Daoy (cell line): ENCODE measurements at places on chromosomes 2 and 18. TPM values are rescaled to one million over a fixed set of nuclear protein-coding genes. Genes with fewer than 3 reads are reported as not detected.
A peak's percentile ranks its signal among the peaks of the same experiment; 100 is the strongest.

DNA sequence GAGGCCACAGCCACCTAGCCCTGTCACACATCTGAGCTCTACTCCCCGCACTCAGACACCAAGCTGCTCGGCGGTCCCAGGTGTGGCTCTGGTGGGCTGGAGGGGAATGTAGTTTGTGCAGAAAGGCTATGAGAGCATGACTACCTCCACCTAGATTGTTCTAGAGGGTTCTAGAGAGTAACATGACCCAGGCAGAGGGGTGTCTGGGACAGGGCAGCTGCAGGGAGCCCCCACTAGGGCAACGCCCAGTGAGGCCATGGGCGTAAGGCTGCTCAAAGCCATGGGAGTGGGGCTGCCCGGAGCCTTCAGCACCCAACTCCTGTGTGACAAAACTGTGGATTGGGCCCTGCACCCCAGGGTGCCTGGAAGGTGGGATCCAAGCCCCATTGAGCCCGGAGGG is 511.4 kb upstream of the MYT1L start:
- DNase-seq: no peak

DNA sequence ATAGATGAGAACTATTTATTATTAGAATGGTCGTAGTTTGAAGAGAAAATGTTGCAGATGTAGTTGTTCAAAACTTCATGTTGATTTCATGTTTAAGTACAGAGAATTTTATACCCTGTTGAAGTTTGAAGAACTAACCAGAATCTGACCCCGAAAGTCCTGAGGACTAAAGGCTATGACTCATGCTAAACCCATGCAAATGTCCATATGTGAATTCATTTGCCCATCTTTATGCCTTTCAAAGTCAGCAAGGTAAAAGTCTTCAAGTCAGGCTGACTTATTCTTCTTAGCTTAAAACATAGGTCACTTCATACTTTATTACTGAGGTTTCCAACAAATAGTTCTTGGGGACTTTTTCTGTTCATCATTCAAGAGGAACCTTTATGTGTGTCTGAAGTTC is 185.5 kb downstream of the CCDC85A start:
- peak; percentile 26 for DNase-seq

DNA sequence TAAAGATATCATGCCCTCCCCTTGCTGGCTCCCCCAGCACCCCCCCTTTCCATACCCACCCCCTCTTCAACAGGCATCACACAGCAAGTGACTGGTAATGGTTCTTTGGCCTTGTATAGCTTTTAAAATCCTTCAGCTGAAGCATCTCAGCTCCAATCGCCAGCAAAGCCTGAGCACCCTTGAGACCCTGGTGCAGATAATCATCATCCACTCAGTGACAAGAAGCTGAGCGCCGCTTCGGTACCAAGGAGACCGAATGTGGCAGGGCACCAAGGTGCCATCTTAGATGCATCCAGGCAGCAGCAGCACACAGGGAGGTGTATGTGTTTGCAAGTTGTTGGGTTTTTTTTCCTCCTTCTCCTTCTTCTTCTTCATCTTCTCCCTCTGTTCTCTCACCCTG is 232.7 kb downstream of the BCL11A start:
- DNase-seq: no peak

- peak; percentile 44 for DNase-seq
Observed at GRCh38 chr2:198309673-198310280, 505.4 kb downstream of the PLCL1 start.

GRCh38 chr2:120491111-120491625 is 145.2 kb downstream of the INHBB start:
- DNase-seq: no peak

OST4 gene
- 184 and 194 TPM in 2 replicates for total RNA-seq

CROCC2 gene
- total RNA-seq: not detected in 2 replicates
